ENCODE measurements at places on chromosomes 12 and 14. TPM values are rescaled to one million over a fixed set of nuclear protein-coding genes. Genes with fewer than 3 reads are reported as not detected.

DNA sequence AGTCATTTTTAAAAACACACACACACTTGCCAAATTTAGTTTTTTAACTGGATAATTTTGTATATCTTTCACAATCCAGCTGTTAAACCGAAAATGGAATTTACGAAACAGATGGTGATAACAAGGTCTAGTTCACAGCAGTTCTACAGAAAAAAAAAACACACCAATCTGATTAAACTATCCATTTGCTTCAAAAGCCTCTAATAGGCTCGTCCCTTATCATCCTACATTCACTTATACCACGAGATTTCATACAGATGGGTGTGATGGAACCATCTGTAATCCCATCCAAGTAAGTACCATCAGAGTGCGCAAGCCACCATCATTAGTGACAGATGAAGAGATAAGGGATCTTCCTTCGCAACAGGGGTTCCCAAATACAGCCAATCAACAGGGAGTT is 20.1 kb downstream of the GCH1 start:
- H3K27me3 ChIP-seq, result no peaks in the 10 kb centered on the region
- H3K36me3 ChIP-seq, result no peaks in the 10 kb centered on the region
- H3K27ac ChIP-seq, result no peak overlapping the region
- no peaks in the 10 kb centered on the region for H3K4me1 ChIP-seq
- DNase-seq, result no peak

DNA sequence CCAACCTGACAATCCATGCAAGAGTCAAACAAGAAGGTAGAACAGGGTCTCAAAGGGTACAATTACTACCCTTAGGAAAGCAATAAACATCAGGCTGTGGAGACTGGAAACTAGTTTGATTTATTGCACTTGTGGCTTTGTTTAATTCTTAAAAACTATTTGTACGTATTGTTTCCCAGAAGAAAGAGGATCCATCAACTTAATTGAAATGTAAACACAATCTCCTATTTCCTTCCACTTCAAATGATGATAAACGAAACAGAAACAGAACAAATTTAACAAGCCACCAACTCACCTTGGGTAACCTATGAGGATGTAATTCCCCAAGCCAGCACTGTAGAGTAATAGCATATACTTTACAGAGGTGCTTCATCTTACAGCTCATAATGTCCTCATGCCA is 8.0 kb downstream of the STXBP6 start:
- H3K27ac ChIP-seq, result no peak overlapping the region
- H3K4me1 ChIP-seq, result no peaks in the 10 kb centered on the region
- no peak overlapping the region for H3K4me3 ChIP-seq
- no peaks in the 10 kb centered on the region for H3K36me3 ChIP-seq
- H3K27me3 ChIP-seq, result no peaks in the 10 kb centered on the region

DNA sequence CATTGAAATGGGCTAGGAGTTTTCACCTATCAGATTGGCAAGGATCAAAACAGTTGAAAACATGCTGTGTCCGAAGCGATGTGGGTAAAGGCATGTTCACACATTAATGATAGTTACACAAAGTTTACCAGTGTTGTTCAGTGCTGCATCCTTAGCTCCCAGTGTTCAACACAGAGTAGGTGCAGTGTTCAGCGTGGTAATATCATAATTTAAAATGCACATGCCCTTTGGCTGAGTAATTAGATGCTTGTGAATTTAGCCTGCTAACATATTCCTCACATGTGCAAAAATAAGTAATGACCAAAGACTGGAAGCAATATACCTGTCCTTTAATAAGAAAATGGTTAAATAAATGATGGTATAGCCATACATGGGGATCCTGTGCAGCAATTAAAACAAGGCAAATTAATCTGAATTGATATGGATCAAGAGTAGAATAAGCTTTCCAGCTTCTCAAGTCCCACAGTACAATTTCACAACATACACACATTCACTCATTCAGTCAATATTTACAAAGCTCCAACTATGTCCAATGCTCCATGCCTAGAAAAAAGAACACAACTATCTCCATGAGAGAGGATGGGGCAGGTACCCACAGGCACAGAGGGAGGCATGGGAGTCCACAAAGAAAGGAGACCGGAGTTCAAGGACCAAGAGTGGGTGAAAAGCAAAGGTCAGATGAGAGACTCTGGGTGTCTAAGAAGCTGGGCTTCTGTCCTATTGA is 12.8 kb downstream of the TMCC3 start:
- no peak overlapping the region for H3K27ac ChIP-seq
- H3K4me3 ChIP-seq, result no peak overlapping the region
- DNase-seq, result no peak
- no peaks in the 10 kb centered on the region for H3K4me1 ChIP-seq
- H3K27me3 ChIP-seq, result no peaks in the 10 kb centered on the region

DNA sequence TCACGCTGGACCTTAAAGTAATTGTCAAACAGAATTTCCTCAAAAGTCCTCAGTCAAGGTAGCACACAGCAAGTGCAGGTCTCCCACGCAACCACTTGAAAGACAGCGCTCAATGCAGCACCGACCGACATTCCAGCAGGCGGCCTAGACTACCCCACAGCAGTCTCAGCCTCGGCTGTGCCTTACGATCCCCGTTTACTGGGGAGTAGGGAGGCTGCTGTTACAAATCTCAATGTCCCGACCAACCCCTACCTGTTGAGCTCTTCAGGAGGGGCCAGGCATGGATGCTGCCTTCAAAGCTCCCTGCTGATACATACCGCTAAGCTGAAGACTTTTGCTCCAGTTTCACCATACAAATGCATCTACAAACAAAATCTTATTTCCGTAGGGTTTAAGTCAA is 21.8 kb downstream of the VPS37B start:
- no peak for DNase-seq
- H3K4me1 ChIP-seq, result peaks cover 96% of the 10 kb centered on the region
- no peak overlapping the region for H3K4me3 ChIP-seq
- peaks cover 12% of the 10 kb centered on the region for H3K36me3 ChIP-seq

- H3K4me3 ChIP-seq, result no peak within 1 kb of the TSS
- H3K4me1 ChIP-seq, result no peaks in the 10 kb centered on the region
- no peak for DNase-seq
- peaks cover 3% of the 10 kb centered on the region for H3K36me3 ChIP-seq
Observed at GRCh38 chr12:4562034-4562657, at the start of gene DYRK4. Gene DYRK4, plus strand, starts transcription at chr12:4562208. Its CDS starts 38 bp downstream, at chr12:4562246.

GRCh38 chr12:67873355-67873754 is 115.9 kb upstream of the IFNG-AS1 start:
- H3K36me3 ChIP-seq, result no peaks in the 10 kb centered on the region
- no peak for DNase-seq
- no peaks in the 10 kb centered on the region for H3K27me3 ChIP-seq
- H3K27ac ChIP-seq, result no peak overlapping the region

DNA sequence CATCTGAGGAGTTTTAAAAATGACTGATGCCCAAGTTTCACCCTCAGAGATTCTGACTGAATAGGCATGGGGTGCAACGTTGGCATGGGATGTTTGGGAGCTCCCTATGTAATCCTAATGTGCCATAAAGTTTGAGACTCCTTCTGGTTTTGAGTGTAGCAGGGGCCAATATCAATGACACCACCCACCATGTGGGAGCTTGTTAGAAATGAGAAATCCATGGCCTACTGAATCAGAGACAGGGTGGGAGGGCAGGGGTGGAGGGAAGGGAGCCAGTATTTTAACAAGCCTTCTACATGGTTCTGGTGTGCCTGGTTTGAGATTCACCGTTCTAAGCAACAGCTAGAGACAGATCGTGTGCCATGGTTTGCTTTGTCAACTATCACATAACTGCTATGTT is 46.1 kb downstream of the VCPKMT start:
- DNase-seq, result no peak
- H3K36me3 ChIP-seq, result no peaks in the 10 kb centered on the region
- no peaks in the 10 kb centered on the region for H3K4me1 ChIP-seq
- H3K4me3 ChIP-seq, result no peak overlapping the region
- H3K27ac ChIP-seq, result peak overlapping the region; percentile 44

GRCh38 chr14:59130462-59130861 is 58.0 kb upstream of the DAAM1 start:
- H3K27me3 ChIP-seq, result no peaks in the 10 kb centered on the region
- H3K27ac ChIP-seq, result no peak overlapping the region
- H3K4me1 ChIP-seq, result no peaks in the 10 kb centered on the region
- H3K4me3 ChIP-seq, result no peak overlapping the region
- H3K36me3 ChIP-seq, result no peaks in the 10 kb centered on the region

GRCh38 chr12:44063671-44064070 is 227.8 kb downstream of the TMEM117 start:
- no peak for DNase-seq
- no peaks in the 10 kb centered on the region for H3K27me3 ChIP-seq

- no peaks in the 10 kb centered on the region for H3K4me1 ChIP-seq
- peaks cover 8% of the 10 kb centered on the region for H3K36me3 ChIP-seq
- no peaks in the 10 kb centered on the region for H3K27me3 ChIP-seq
- no peak overlapping the region for H3K4me3 ChIP-seq
- no peak overlapping the region for H3K27ac ChIP-seq
- no peak for DNase-seq
Observed at GRCh38 chr12:111864913-111865312, 22.9 kb downstream of the MAPKAPK5 start.

DNA sequence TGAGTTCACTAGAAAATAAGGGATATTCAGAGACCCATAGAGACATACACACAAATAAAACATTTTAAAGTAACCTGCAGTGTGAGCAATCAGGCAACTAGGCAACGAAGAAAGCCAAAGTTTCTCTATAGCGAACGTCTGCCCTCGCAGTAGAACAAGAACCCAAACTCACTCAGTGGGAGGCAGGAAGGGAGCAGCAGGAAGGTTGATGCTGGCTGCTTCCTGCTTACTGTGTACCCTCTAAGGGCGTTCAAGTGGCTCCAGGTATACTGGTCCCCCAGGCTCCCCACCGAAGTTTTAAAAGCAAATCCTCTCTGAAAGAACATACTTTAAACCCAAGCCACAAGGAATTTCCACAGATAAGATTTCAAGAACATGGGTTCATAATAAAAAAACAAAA is 249.3 kb downstream of the FOXN3 start:
- no peak overlapping the region for H3K4me3 ChIP-seq
- no peaks in the 10 kb centered on the region for H3K36me3 ChIP-seq
- H3K27ac ChIP-seq, result no peak overlapping the region
- no peaks in the 10 kb centered on the region for H3K4me1 ChIP-seq

DNA sequence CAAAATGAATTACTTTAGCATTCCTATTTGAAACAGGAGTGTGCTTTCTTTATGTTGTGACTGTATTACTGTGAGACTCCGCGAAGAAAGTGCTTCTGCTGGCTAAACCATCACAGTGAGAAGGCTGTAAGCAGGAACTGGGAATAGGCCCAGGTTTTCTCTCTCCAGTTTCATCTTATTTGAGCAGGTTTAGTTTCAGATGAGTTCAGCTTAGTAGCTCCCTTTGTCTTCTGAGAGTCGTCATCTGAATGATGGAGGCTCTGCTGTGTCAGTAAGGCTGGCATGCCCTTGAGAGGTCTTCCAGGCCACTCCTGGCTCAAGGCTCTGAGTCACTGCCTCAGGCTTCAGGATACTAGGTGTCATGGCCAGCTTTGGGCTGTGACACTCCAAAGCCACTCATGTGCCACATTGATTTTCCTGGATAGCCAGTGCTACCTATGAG is 205.6 kb upstream of the RGS6 start:
- H3K36me3 ChIP-seq, result no peaks in the 10 kb centered on the region
- H3K4me3 ChIP-seq, result no peak overlapping the region
- H3K4me1 ChIP-seq, result no peaks in the 10 kb centered on the region
- no peak overlapping the region for H3K27ac ChIP-seq

- H3K36me3 ChIP-seq, result no peaks in the 10 kb centered on the region
- no peaks in the 10 kb centered on the region for H3K4me1 ChIP-seq
- H3K4me3 ChIP-seq, result no peak overlapping the region
- no peaks in the 10 kb centered on the region for H3K27me3 ChIP-seq
- no peak overlapping the region for H3K27ac ChIP-seq
Observed at GRCh38 chr14:43535231-43535838, 971.7 kb downstream of the FSCB start.

DNA sequence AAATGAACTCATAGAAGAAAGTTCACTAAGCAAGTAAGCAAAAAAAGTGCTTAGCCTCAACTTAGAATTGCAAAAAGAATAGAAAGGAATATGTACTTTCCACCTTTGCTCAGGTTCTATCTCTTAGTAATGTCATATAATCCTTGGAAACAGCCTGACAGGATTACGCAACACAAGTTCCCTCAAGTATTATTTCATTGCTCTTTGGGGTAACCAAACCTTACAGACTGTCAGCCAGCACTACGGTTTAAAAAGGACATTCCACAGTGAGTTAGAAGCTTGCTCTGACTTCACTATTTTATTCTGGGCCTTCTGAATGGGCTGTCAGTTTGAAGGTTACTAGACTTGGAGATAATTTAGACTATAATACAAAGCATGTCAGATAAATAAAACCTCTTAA is 264.0 kb downstream of the ATXN7L3B start:
- H3K27ac ChIP-seq, result no peak overlapping the region
- no peak for DNase-seq
- H3K4me1 ChIP-seq, result no peaks in the 10 kb centered on the region

DNA sequence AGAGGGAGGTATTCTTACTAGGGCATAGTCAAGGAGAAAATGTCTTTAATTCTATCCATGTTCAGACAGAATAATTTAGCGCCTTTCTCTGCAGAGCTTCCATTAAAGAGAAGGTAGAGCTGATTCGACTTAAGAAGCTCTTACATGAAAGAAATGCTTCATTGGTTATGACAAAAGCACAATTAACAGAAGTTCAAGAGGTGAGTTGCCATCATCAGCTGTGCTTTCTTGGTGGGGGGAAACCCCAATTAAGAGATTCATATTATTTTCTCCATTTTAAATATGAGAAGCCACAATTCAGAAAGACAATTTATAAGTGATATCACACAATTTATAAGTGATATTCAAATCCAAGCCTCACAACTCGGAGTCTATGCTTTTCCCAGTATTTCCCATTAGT is 27.8 kb downstream of the RPGRIP1 start:
- no peaks in the 10 kb centered on the region for H3K4me1 ChIP-seq
- DNase-seq, result no peak
- H3K4me3 ChIP-seq, result no peak overlapping the region
- no peaks in the 10 kb centered on the region for H3K27me3 ChIP-seq
- H3K27ac ChIP-seq, result no peak overlapping the region
- H3K36me3 ChIP-seq, result no peaks in the 10 kb centered on the region

DNA sequence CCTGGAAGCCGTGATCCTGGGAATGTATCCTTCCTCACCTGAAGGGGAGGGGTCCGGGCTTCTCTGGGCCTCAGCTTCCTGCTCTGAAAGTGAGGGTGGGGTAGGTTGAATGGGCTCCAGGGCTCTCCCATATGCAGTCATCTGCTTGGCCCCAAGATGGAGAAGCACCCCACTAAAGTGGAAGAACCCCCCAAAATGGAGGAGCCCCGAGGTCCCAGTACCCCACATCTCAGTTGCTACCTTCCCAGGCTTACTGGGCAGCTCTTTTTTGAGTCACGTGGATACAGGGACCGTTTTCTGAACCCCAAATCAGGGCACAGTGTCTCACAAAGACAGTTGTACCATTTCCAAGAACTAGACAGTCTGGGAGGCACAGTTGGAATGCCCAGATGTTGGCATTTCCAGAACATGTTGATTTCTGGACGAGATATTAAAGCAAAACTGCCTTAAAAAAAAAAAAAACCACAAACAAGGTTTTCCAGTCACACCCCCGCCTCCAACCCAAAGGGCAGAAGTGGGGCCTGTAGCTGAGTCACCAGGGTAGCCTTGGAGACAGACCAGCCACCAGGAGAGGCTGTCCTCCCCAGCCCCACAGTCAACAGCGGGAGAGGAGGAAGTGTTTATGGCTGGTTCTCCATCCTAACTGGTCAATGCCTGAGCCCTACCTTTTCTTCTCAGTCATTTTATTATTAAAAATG is 12.1 kb downstream of the VASH1 start:
- no peaks in the 10 kb centered on the region for H3K4me1 ChIP-seq
- H3K27ac ChIP-seq, result no peak overlapping the region
- no peaks in the 10 kb centered on the region for H3K27me3 ChIP-seq
- DNase-seq, result no peak
- H3K36me3 ChIP-seq, result no peaks in the 10 kb centered on the region

The GUCY2C gene
- total RNA-seq, result 0.13 TPM

The JAG2 gene
- total RNA-seq, result 43.7 TPM

The KRT5 gene
- total RNA-seq, result not detected

The RAD51AP1 gene
- total RNA-seq, result 18.1 TPM

The RFX4 gene
- not detected for total RNA-seq

The CLEC1B gene
- total RNA-seq, result not detected

The ACTR6 gene
- total RNA-seq, result 21.2 TPM

The SARNP gene
- total RNA-seq, result 69.3 TPM

Data from Panc1 (cell line).